ENCODE measurements at places on chromosomes 2 and 18.
A peak's percentile ranks its signal among the peaks of the same experiment; 100 is the strongest.

DNA sequence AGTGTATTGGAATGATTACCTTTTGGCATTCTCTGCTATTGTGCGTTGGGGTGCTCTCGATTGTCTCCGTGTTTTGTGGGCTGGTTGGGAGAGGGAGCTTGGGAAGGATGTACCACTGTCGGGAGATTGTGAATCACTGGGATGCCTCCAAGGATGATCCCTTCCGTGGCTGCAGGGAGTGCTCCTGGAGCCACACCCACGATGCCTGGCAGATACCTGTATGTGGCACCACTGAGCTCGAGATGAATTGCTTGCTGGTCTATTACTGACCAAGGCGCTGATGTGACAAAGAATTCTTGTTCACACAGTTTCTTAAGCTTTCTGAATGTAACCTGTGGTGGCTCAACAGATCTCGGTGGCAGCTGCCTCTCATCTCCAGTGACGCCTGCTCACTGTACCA lies 159.7 kb upstream of the LHCGR start:
- DNase-seq: no peak

- DNase-seq: no peak
Observed at GRCh38 chr2:197378086-197378485, 56.7 kb downstream of the SF3B1 start.

DNA sequence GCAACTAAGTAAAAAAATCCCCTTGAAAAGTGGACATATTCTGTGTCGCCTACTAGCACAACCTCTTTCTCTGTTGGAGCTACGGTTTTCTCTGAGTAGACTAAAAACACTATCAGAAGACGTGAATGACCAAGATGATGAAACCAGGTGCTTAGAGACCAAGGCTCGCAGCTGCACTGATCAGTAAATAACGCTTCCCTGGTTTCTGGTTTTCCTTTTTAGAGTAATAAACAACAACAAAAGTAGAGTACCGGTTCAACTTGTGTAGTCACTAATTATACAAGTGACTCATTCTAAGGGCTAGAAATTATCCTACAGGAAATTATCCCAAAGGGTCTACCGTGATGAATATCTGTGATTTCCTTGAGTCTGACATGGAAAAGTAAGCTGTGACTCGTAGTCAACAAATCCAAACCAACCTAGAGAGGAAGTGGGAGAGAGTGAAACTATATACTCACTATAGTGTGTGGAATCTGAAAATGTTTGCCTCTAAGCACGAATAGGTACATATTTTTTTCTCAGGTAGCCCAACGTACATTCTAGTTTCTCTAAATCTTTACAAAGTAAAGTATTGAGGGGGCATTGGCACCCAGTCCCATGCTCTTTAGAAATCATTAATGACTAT lies 17.8 kb downstream of the RASGRP3 start:
- DNase-seq: peak; percentile 26

DNA sequence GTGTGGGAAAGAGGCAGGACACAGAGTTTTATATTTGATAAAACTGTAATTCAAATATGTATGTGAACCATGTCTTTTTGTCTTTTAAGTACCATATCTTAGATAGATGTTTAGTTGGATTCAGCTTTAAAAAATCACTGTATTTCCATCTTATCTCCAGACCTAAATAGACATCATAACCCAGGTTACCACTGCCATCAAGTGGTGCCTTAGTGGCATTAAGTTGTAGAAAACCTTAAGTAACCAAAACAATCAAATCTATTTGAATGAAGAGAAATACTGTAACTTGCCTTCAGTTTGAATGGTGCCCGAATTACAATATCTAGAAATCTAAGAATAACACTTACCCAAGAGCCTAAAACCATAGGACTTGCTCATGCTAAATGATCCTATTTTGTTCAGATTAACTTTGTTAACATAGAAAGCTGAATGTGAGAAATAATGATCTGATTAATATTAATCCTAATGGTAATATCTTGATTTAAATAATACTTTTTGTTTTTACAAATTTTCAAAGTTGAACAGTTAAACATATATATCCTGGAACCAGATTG lies 92.5 kb upstream of the MAP2 start:
- DNase-seq: no peak

DNA sequence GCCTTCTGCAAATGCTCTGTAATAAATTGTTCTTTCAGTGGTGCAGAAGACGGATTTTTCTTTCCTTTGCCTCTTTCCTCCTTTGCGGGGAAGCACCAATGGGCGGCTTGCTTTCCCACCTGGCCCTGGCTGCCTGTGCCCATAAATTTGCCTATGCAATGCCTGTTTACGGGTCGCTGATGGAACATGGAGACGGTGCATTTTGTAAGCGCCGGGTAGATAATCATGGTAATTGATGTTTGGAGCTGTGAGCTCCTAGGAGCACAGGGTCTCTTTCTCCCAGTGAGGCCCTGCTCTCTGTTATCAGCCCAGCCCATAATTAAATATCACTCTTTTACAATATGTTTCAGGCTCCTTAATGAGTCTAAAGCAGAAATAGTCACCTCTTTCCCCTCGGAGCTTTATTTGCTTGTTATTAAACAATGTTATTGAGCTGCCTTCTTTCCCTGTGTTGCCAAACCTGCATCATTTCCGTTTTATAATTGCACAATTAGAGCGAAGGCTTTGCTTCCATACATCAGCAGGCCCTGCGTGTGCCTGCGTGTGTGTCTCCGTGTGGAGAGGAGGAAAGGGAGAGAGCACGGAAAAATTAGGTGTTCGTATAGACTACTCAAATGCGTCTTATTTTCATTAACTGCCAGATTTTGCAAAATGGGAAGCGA lies 437.4 kb upstream of the POU3F3 start:
- no peak for DNase-seq

- DNase-seq: peak; percentile 61
Observed at GRCh38 chr2:15152382-15152781, 408.8 kb downstream of the NBAS start.

- peak; percentile 99 for DNase-seq
Observed at GRCh38 chr2:48112911-48113680, 206.8 kb upstream of the FBXO11 start.

- no peak for DNase-seq
Observed at GRCh38 chr2:128313091-128313836, 5.4 kb downstream of the HS6ST1 start.

DNA sequence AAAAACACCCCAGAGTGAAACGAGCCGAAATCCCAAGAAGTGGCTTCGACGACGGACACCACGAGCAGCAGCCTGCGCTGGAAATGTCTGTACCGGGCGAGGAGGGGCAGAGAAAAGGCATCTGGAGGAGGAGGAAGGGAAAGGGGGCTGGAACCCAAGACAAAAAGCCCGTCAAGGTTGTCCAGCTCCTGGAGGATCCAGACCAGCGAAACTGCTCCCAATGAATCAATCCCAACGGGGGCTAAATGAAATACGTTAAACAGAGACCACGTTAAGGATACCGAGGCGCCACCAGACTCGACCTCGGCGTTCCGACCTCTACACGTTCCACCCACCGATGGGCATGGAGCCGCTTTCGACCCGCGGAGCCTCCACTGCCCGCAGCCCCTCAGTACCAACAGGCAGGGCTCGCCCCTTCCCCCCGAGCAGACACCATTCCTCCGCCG lies 400 bp downstream of the CCDC88A start:
- no peak for DNase-seq

DNA sequence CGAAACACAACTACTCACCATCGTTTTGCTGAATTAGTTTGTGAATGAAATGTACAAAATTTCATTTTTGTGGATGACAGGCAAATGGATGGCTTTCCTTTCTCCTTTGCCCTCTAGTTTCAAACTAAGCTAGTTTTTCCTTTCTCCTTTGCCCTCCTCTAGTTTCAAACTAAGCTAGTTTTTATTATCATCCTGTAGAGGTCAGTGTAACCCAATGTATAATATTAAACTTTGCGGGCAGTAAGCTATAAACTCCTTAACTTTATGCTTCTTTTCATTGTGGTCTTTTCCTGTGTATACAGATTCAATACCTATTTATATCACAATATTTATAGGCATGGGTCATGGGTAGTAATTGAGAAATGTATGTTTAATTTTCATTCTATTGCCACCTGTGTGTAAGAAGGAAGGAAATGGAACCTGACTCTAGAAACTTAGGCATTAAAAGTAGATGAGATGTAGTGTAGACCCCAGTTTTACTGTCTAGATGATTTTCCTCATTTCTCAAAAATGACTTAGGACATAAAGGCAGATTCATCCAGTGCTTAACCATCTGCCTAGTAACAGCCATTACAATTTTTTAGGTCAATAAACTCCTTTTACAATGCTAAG lies 58.1 kb downstream of the MAP3K19 start:
- peak; percentile 19 for DNase-seq

DNA sequence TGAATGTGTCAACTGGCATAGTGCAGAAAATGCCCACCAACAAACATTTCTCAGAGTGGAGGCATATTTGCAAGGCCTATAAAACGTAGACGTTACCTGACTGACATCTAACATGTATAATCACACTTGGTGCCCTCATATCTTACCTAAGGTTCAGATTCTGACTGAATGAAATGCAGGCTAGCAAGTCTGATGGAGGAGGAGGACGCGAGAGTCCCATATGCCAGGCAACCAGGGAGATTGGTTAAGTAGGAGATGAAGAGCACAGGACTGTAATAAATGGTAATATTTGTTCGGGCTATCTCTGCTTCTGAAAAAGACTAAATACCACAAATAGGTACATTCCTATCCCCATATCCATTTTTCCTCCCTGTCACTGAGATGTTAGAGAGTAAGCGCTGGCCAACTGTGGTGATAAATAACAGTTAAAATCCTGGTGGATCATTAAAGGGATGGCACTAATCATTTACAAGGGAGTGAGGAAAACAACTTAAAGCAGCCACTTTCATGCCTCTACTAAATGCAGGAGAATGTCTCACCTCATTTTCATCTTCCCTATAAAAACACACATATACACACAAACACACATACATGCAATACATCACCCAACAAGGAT lies 217.2 kb downstream of the TMEM163 start:
- DNase-seq: no peak

DNA sequence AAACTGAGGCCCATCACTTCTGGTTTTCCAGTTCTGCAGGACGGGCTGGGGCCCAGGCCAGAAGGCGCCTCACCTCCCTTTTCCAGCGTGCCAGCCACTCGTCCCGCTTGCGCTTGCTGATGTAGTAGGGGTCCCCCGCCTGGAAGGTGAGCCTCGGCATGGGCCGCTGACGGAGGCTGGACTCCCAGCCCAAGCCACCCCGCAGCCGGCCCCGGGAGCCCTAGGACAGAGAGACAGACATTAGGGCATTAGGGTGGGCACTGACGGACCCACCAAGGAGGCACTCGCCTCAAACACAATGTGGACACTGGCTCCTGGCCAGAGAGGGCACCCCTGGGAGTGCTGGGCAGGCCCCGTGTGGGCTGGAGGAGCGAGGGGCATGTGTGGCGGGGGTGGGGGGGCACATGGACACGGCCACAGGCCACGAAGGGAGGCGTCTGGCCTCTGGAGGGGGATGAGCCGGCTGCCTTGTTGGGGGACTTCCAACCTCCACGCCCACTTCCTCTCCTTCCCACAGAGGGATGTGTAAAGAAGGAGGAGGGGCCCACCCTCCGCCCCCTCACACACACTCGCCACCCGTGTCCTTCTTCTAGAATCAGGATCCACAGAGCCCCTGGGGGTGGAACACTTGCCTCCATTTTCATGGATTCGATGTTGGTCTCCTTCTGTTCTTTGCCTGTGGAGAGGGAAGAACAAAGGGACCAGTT lies 66.7 kb downstream of the DNMT3A start:
- DNase-seq: peak; percentile 37

DNA sequence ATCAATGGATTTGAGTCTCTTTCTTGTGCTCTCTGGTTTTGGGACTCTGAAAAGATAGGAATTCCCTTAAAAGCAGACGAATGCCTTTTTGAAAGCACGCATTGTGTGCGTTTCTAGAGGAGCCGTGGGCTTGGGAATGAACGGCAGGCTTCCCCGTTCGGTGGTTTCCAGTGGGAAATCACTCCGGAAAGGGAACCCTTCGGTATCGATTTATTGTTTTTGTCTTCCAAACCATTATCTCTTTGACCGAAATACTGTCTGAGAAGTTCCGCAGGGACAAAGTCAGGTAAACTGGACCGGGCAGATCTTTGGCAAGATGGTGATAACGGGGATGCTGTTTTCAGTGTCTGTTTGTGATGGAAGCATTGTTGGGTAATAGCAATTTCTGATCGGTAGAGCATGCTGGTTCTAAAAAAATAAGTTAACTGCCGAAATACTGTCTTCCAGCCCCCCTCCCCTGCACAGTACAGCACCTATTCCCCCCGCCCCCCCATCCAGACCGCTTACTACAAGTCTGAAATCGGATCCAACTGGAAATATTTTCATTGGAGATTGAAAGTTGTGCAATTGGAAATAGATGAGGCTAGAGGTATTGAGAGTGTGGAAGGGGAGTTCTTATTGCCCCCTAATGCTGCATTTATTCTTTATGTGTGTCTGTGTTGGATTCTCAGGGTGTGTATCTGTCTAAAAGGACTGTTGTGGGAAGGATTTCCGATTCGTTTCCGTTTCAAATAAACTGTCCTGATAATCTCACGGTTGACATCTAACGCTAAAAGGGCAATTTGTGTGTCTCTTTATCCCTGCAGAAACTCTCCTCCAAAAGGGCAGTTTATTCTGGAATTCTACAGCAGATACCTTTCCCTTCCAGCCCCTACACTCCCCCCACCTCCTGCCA lies 635 bp downstream of the SETBP1 start:
- no peak for DNase-seq

- no peak for DNase-seq
Observed at GRCh38 chr18:70413455-70413854, 124.6 kb downstream of the SOCS6 start.

DNA sequence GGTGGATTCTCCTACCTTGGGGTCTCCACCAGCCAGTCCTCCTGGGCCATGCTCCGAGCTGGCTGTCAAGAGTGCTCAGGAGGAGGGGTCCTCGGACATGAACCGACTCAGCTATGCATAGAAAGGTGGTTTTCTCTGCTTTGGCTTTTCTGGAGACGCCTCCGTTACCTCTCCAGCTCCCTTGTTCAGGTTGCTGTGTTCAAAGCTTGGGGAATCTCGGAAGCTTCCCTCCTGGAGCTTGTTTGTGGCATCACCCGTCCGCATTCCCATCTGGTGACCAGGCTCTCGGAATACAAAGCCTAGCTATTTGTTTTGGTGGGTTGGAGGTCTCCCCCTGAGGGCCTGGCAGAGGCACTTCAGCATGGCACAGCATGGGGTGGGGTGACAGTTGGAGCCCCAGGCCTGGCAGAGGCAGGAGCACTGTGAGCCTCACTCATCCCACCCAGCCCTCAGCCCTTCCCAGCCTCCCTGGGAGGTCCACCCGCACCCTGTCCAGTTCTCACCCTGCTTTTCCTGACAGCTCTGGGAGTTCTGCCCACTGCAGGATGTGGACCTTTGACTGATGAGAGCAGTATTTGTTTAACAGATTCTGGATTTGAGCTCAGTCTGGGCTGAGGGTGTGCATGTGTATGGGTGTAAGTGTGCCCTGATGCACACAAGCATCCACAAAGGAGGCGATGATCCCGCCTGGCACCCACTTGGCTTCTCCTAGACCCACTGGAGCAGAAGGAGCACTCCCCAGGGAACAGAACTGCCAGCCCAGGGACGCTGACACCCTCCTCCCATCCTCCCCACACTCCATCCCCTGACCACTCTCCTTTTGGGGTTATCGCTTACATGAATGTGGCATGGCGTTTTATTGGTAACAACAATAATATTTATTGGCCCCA lies 107.3 kb upstream of the HS6ST1 start:
- DNase-seq: no peak
